ENCODE measurements at places on chromosomes 5 and 9.

GRCh38 chr5:29568028-29568427 lies 1625.5 kb upstream of the CDH6 start:
- no peak for DNase-seq

DNA sequence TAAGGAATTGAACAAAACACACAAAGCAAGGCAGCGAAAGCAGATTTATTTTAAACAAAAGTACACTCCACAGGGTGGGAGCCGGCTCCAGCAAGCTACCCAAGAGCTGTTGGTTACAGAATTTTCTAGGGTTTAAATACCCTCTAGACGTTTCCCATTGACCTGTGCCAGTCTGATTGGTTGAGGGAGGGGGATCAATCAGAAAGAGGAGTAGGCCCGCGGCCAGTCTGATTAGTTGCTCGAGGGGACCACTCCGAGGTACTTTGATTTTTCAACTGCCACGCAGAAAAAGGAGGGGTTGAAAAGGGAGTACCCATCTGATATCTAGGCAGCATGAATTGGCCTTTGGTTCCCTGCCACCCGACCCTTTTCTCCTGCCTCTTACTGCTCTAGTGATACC lies 998 bp downstream of the SRP19 start:
- DNase-seq = no peak

DNA sequence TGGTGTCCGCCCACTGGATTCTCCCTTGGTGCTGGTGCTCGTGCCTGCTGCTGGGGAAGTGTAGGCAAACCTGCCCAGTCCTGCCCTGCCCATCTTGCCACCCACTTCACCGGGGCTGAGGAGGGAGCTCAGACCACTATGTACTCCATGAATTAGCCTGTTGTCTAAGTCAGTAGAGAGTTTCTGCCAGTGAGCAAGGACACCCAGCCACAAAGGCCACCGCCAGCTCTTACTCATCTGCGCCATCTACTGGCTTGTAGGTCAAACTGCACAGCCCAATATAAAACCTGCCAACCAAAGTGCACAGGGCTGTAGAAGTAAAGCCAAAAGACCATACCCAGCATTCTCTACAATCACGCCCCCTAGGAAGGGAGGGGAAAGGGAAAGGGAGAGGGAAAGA lies 102.3 kb downstream of the GLIS3 start:
- no peak for DNase-seq

DNA sequence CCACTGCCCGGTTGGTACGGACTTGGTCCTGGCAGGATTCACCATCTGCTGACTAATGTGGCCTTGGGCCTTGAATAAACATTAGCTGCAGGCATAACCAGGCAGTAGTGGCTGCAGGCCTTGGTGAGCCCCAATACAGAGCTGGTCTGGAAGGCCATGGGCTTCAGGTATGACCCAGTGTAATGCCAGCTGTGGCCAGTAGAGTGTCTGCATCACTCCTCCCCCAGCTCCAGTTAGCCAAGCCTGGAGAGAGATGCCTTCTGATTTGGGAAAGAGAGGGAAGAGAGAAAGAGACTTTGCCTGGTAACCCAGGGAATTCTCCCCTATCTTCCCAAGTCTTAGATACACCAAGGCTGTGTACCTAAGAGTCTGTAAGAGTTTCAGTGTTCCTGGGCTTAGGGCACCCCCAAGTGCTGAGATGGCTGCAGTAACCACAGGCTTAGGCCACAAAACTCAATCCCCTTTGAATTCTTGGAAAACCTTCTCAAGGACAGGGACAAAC lies 5.6 kb upstream of the C5 start:
- DNase-seq = peak; percentile 55

- DNase-seq = no peak
Measured at GRCh38 chr9:124029617-124030016, 18.0 kb downstream of the LHX2 start.

GRCh38 chr5:2280318-2280717 lies 397.6 kb upstream of the IRX4 start:
- no peak for DNase-seq

DNA sequence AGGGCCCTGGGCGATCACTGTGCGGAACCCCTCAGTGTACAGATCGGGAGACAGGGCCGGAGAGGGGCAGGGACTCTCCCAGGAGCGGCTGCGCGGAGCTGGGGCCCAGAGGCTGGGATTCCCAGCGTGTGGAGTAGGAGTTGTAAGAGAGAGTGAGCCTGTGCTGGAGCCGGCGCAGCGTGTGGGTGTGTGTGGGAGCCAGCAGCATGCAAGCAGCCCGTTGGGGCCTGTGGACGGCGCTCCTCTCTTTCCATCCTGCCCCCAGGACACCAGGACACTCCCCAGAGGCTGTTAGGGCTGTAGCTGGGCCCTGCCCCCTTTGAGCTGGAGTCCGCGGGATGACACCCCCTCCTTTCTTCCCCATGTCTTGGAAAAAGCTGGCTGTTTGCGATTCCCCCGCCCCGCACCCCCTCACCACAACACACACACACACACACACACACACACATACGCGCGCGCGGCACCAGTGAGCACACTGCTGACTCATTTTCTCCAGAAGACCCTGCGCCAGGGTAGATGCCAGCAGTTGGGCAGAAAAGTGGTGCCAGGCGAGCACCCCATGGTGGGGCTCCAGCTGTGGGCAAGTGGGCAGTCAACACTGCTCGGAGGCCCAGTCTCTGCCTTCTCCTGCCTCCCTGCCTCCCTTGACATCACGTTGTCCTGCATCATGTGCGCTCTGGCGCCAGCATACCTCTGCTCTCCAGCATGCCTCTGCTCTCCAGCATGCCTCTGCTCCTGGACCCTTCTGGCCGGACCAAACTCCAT lies 1.5 kb downstream of the COL27A1 start:
- DNase-seq = peak; percentile 72

Measured in cerebellar cortex (tissue), 1 donor.